ENCODE measurements at places on chromosomes 13 and 19. TPM values are rescaled to one million over a fixed set of nuclear protein-coding genes. Genes with fewer than 3 reads are reported as not detected.

ZNF701 gene
- total RNA-seq: 42.0 TPM

FCAR gene
- total RNA-seq: not detected

KIR2DL1 gene
- total RNA-seq: not detected

DNA sequence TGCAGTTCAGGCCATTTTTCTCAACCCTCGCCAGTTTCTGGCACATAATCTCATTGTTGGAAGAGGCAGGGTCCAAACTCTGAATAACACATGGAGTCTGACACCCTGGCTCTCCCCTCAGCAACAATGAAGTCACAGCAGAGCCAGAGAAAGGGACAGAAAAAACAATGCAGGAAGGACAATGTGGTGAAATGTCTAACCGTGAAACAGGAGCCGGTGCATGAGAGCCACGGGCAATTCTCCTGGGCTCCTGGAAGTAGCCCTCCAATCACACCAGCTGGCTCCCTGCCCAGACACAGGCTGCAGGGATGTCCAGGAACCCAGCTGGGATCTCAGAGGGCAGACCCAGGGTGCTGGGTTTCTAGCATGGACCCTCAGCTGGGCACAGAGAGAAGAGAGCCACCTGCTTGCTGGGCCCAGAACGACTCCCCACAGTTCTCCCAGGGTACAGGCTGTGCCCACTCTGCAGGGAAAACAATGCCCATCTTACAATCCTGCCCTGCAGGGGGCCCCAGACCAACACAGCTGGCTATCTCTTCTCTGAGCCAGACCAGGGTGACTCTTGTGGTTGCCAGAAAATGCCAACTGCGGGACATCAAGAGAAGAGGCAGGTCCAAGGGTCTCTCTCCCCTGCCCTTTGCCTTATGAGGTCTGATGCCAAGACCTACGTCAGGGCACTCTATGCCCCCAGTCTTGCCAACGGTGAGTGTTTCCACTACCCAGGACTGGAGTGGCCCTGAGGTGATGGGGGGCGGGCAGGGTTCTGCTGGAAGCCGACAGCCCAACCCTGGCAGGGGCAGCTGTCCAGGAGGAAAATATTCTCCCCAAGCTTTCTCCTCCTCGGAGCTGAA is 64.5 kb downstream of the CEBPG start:
- no peak for DNase-seq

DNA sequence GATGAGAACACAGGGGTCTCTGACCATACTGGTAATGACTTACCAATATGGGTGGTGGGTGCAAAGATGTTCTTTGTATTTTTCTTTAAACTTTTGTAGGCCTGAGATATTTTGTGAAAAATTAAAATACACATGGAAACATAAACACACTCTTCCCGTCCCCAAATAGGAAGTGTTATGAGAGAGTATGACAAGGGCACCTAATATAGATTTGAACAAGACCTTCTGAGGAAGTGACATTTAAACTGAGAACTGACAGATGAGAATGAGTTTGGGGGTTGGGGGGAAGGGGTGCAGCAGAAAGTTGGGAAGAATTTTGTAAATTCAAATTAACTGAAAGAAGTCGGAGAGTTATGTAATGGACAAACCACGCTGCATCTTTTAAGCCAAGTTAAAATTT is 224.2 kb downstream of the RGCC start:
- DNase-seq: no peak

DNA sequence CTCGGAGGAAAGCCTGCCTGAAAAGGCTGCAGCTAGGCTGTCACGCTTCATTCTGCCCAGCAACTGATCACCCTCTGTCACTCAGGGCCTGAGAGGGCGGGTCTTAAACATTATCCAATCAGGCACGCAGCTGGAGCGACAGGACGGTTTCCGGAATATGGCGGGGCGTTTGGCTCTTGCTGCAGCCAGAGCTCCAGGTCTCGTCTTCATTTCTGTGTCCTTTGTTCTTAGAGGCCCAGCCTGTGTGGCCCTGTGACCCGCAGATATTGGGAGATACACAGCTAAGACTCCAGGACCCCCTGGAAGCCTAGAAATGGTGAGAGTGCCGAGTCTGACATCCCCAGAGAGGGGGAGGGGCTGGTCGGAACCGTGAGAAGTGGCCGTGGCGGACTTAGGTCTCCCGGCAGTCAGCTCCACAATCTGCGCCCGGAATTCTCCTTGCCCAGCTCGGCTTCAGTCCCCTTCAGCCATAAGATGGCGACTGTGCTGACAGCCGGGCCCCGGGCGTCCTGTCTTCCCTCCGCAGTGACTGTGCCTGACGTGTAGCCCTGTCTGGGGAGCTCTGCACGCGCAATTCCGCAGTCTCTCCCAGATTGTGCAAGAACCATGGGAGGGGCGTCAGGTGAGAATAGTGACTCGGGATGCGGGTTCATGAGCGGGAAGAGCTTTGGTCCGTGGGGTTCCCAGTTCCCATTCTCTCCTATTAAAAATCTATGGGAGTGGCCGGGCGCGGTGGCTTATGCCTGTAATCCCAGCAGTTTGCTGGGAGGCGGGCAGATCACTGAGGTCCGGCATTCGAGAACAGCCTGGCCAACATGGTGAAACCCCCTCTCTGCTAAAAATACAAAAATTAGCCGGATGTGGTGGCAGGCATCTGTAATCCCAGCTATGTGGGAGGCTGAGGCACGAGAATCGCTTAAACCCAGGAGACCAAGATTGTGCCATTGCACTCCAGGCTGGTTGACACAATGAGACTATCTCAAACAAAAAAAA is at the start of gene ZNF429:
TSS of gene ZNF429 (plus strand) at position 144 of the 993 bp plus-strand sequence. CDS start at position 314, 170 bp downstream.
- DNase-seq: peak; percentile 96

CYP4F2 gene
- total RNA-seq: not detected

PSG2 gene
- total RNA-seq: not detected

ZNF681 gene
- total RNA-seq: 10.6 TPM

GRCh38 chr19:21110183-21110582 is 28.2 kb downstream of the ZNF714 start:
- DNase-seq: no peak

DNA sequence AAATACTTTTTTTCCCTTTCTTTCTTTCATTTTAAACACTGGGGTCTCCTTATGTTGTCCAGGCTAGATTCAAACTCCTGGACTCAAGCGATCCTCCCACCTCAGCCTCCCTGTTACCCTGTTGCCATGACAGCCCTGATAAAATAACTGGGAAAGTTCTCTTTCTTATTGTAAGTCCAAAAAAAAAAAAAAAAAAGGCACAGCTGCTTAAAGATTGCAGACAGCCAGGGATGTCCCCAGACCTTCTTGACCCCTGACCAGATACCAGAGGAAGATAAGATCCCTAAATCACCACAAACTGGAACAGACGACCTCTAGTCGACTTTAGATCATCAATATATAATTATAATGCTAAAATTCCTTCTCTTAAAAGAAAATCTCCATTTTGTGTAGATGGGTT is 1.1 kb upstream of the MVB12A start:
- no peak for DNase-seq

Measured in endodermal cell (in vitro differentiated cells).